ENCODE measurements at places on chromosomes 4 and X. TPM values are rescaled to one million over a fixed set of nuclear protein-coding genes. Genes with fewer than 3 reads are reported as not detected.

GRCh38 chrX:109863811-109864210 lies 130.8 kb upstream of the ACSL4 start:
- no peak for DNase-seq

DNA sequence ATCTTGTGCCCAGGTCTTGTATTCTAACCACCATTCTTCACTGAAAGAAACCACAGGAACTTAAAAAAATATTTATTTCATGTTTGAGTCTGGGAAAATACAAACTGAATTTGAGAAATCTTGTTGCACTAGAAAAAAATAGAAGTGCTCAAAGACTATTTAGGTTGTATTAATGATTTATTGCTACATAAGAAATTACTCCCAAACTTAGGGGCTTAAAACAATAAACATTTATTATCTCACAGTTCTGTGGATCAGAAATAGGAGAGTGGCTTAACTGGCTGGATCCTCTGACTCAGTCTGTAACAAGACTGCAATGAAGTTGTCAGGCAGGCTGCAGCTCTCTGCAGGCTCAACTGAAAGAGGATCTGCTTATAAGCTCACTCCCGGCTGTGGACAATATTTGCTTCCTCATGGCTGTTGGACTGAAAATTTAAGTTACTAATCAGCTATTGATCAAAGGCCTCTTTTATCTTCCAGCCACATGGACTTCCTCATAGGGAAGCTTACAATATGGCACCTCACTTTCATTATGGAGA lies 295.4 kb upstream of the FAM241A start:
- no peak for DNase-seq

GRCh38 chr4:90840828-90841227 lies 713.6 kb downstream of the CCSER1 start:
- no peak for DNase-seq

DNA sequence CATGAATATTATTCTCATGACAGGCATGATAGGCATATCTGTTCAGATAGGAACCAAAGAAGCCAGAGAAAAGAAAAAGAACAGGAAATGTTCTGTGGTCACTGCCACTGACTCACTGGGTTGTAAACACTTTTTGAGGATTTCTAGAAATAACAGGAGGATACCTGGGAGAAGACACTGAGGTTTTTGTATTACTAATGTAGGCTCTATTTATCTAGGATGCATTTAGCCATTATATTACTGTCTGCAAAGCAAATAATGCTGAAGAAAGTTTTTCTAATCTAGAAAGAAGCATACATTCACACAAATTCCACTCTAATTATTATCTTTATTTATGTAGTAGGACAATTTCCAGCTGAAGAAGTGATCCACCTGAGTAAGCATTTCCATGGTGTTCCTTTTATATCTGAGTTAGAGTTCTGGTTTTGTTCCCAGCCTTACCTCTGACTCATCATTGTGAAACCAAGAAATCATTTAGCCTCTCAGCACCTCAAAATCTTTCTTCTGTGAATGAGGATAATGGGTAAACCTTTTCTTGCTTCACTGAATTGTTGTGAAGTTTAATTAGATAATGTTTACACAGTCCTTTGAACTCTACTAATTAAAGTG lies 40.2 kb upstream of the EPGN start:
- no peak for DNase-seq

DNA sequence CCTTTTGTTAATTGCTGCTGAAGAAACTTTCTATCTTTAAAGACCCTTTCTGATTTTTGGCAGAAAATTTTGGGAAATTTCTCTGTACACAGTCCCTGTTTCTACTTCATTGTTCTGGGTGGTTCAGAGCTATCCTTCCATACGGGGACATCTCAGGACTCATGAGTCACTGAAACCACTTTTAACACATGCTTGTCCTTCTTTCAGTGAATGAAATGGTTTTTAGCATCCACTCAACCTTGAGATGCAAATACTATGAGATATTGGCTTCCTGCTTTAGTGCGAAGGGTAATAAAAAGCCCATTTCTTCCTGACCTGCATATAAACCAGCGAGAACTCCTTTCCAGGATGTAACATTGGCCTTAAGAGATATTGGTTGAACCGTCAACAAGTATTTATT lies 158.0 kb downstream of the REPS2 start:
- no peak for DNase-seq

GRCh38 chr4:53994382-53995102 lies 69.9 kb downstream of the CHIC2 start:
- DNase-seq, result no peak

GRCh38 chr4:105483840-105484239 lies 10.0 kb upstream of the PPA2 start:
- no peak for DNase-seq

DNA sequence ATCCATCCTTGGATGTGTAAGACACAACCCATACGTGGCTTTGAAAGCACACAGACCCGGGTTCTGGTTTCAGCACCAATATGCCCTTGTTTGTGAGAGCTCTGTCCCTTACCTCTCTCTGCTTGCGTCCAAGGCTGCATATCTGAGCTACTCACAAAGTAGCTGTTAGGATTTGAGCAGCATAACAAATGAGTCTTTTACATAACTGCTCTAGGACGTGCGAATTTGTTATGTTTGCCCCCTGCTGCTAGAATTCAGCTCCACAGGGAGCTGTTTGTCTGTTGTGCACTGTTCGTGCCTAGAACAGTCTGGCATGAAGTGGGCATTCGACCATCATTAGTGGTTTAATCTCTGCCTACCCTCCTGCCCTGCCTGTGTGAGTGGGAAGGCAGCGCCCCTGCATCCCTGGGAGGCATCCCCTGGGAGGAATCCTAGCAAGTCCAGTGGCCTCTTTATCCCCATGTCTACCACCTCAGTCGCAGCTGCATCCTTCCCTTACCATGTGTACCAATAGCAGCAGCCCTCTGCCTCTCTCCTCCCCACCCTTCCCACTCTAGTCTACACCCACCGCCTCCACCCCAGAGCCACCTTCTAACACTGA lies 42.1 kb downstream of the SLC2A9 start:
- DNase-seq, result no peak

DNA sequence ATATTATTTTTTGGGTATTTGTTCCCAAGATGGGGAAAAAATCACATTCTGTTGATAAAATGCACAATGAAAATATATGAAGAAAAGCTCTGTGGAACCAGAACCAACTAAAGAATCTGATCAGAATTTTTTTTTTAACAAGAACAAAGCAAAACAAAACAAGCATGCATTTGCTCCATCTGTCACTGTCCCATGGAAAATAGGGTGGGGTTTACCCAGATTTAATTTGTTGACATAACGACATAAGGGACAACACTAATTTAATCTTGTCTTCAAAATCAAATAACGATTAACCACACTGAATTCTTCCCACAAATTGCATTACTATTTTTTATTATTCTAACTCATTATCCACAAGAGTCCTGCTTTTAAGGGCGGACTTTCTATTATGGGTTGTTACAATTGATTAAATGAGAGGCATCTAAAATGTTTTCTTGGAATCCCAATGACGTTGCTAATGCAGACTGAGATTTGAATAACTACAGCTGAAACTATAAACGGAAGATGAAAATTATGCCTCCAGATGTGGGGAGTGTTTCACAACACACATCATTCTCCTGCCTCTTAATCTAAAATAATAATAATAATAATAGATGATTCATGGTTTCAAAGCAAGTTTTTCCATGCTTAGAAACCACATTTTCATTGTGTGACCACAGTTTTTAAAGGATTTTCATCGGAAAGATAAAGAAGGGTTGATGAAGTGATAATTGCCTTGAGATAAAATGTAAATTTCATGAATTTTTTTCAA lies 307.0 kb upstream of the CPEB2 start:
- DNase-seq, result no peak

Gene TAF7L
- 0.41 TPM for total RNA-seq

Gene SLC49A3
- total RNA-seq, result 0.82 TPM

GRCh38 chr4:168931215-168931650 lies 78.8 kb downstream of the CBR4 start:
- DNase-seq, result no peak

- DNase-seq, result no peak
These were observed 26.7 kb downstream of the C4orf54 start for GRCh38 chr4:99630857-99631360.

DNA sequence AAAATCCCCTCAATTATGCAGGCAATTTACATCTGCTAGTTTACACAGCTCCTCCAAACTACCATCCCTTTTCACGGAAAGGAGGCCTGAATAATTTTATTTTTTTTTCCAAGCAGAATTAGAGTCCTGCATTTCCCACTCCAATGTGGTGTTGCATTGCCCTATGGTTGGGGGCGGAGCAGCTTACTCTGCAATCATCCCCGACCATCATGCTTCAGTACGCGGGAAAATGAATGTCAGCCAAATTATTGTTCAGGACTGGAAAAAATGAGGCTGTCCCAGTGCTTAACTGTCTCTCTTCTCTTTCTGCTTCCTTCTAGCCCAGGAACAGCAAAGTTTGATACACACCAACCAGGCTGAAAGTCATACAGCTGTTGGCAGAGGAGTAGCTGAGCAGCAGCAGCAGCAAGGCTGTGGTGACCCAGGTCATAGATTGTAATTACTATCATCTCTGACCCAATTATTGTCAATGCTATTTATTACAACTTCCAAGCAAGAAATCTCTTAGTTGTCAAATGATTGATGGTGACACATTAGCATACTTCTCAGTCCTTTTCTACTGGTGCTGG lies 28.3 kb downstream of the MMRN1 start:
- DNase-seq, result no peak

DNA sequence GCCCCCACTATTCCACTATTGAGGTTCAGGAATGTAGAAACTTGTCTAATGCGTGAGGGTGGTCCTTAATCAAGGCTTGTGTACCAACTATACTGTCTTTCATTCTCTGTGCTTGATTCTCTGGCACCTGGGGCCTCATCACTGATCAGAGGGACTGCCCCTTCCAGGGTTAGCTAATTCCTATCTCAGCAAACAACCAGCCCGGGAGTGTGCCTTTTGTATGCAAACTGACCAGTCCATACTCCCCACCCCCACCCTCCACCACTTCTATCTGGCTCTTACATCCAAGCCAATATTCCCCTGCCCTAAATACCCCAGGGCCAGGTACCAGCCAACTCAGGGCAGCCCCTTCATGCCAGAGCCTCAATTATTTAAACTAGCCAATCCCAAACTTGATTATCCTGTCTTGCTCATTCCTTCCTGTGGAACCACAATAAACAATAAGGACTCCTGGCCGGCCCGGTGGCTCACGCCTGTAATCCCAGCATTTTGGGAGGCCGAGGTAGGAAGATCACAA lies 59.3 kb downstream of the FTHL17 start:
- DNase-seq, result no peak

DNA sequence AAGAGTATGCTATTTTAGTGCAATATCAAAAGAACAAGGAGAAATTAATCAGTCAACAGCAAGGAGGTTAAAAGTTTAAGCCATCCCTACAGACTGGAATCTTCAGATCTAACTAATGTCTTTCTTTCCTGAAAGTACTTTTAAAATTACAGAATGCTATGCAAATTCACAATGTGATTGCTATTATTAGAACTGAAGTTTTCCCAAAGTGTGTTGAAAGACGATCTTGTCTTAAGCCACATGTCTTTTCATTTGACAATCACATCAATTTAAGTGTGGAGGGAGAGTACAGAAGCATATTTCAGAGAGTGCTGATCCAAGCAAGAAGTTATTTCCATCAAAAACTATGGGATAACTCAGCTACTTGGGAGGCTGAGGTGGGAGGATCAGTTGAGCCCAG lies 64.7 kb upstream of the TNIP3 start:
- no peak for DNase-seq

Measured in frontal cortex (tissue), 4 donors.